Globus pallidus (tissue), 1 donor: ENCODE measurements at places on chromosomes 5 and 9.

- peak; percentile 62 for DNase-seq
Measured at GRCh38 chr5:143402553-143403333, 743 bp downstream of the NR3C1 start.

DNA sequence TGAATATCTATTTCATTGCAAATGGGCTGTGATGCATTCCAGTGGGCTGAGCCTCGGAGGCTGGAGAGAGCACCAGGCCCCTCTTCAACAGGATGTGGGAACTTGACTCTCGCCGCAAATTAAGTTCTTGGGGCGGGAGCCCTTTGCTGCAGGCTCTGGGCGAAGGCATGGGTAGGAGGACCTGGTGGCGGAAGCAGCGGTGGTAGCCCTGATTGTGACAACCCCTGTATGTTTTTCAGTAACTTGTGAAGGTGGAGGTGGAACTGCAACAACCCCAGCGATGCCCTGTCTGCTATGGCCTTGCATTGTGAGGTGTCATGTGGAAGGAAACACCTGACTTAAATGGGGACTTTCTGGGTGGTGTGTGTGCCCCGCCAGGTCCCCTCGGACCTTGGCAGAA lies 9.4 kb downstream of the FYB1 start:
- no peak for DNase-seq

DNA sequence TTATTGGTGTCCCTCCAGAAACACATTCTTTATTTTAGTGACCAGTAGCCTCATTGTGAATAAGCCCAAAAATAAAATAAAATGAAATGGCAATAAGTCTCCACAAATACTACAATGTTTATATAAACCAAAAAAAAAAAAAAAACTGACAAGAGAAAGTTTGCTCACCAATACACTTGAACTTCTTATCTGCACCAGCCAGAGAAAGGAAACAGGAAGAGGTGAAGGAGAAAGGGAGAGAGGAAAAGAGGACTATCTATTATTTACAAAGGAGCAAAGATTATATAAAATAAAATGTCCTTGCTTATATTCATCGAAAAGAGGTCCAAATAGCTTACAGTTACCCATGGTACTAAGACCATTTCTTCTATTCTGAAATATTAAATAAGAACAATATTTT lies 176.4 kb upstream of the CCNG1 start:
- no peak for DNase-seq

DNA sequence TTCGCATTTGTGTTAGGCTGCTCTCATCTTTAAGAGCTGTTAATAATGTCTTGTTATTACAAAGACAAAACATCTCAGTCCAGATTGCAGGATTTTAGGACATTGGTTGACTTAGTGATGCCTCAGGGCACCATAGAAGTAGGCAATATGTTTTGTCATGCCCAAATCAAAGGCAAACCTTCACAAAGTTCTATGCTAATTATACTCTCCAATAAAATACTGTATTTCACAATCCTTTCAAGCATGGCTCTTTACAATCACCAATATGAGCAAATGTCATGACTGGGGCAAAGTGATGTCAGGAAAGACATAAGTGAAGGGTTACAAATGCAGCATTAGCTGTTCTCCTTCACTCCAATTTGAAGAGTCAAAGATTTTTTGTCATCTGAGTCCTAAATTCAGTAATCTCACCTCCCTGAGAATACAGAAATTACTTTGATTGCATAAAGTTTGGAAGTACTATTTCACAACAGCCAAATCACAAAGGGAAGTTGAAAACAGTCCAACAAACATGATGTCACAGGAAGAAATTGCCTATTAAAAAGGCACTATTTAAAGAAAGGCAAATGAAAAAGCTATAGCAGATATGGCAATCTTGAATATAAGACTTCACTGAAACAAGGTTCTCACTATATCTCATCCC lies 303.2 kb downstream of the PRR16 start:
- no peak for DNase-seq

DNA sequence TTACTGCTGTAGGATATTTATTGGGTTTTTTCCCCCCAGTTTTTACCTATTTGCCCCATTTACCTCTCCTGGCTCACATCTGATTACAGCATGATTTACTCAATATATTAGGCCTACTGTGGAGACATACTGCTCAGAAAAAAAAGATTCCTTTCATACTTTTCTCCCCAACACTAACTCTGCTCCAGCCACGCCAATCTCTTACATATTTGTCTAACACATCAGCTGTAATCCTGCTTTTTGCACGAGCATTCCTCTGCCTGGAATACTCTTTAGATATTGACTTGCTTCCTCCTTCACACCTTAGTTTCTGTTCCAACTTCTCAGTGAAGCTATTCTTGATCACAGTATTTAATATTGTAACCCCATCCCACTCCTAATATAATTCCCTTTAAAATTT lies 158.1 kb upstream of the VCAN start:
- no peak for DNase-seq

DNA sequence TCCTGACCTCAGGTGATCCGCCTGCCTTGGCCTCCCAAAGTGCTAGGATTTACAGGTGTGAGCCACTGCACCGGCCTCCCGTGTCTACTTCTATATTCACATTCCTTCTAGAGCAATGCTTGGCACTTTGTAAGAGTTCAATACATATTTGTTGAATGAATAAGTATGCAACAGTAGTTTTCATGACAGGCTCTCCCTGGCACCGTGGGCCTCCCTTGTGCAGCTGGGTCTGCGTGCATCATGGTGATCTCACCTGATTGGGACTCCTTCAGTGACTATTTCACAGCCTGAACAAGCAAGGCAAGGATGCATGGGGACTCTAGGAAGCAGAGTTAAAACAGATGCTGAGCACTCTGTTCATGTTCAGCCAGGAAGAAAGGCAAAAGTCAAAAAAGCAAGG lies 6.8 kb upstream of the ZBTB34 start:
- DNase-seq, result no peak

DNA sequence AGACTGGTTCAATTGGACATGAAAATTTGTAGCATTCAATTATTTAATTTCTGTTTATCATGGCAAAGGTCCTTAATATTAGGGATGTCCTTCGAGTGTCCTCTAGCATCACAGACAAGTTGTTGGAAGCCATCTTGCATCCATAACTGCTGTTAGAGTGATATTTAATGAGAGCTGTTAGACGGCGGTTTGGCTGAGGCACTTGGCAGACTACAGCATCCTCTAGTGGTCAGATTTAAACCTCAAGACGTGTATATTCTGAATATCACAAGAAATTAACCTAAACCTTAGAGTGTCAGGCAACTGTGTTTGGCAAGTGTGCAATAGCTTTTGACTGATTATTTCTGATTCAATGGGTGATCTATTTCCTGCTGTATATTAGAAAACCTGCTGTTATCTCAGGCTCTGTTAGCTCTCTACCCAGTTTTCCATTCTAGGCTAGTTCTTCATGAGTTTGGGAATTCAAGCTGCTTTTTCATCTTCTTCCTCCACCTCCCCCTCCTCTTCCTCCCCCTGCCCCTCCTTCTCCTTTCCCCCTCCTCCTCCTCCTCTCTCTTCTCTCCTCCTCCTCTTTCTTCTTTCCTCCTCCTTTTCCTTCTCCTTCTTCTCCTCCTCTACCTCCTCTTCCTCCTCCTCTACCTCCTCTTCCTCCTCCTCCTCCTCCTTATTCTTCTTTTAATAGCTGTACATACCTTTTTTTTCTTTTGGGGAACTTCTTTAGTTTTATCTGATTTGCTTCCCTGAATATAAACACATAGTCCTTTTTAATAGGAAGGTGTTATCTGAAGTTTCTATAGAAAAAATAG lies 8.6 kb downstream of the SPINK1 start:
- DNase-seq, result peak; percentile 79

DNA sequence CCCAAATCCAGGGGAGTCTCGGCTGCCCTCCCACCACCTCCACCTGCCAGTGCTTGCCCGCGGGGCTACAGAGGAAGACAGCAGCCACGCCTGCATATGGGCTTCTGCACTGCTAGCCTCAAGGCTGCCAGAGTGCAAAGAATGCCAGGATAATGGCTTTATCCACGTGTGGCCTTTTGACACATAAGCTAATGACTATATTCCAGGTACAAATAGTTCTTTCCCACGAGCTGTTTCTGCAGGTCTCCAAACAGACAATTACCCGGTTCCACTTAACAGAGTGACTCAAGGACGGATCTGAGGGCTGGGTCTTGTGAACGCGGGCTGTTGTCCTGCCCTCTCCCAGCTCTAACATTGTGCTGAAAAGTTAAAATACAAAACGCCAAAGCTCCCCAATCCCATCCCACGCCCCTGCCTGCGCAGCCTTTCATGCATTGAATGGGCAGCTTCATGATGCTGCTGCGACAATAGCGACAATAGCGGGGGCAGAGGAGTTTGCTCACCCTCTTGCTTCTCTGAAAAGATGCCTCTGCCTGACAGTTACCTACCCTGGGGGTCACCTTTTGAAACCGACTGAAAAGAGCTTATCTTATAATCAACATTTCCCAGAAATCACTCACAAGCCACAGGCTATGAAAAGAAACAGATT lies 39.1 kb upstream of the MSH3 start:
- DNase-seq, result peak; percentile 7

GRCh38 chr9:88106492-88106891 lies 31.8 kb downstream of the SPATA31C2 start:
- no peak for DNase-seq

GRCh38 chr9:72681283-72681630 lies 159.8 kb downstream of the TMC1 start:
- peak; percentile 51 for DNase-seq

DNA sequence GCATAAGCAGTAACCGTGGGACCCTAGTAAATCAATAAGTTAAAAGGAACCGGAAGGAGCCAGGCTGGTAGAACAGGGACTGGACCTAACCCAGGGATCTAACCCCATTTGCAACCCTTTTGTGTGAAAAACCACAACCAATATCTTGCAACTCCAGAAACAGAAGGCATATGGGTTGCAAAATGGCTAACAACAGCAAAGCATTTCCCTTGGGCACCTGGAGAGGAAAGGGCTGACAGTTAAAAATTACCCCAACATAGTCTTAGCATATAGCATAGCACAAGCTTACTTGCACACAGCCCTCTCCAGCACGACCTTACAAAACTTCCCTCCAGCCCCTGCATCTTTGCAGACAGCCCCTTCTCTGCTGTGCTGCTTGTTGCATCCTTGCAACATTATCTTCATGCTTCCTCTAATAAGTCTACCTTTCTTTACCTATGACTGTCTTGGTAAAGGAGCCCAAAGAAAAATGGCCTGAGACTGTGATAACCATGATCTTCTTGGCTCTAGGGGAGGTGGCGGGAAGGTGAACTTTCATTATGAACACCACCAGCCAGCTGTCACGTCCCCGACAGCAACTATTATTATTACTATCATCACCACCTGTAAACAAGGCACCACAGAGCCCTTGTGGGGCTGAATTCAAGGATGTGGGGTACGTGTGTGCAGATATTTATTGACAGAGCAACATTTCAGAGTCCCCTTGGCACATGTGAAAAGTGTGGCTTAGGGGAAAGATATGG lies 49.8 kb downstream of the PRRC1 start:
- DNase-seq, result no peak

DNA sequence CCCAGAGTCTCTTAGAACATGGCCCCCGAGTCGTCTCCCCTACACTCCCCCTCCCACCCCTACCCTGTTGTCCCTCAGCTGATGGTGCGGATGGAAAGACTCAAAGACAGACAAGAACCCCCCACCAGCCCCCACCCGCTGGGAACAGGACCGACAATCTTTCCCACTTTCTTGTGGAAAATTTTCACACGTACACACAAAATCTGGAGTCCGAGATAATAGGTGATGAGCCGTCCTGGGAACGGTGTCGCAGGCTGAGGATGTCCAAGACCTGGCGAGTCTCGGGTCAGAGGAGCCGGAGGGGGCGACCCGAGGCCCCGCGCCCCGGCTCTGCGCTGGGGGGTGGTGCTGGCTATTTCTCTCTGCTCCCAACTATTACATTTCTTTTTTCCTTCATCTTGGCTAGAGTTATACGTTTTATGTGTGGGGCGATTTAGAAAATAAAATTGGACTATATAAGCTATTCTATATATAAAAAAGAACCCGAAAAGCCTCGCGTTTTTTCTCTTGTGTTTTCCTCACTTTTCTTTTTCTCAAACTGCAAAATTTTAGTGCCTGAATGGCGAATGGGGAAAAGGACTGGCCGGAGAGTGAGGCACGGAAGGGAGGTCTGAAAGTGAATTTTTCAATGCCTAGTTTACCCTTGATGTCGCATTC lies 188.8 kb downstream of the MEF2C start:
- no peak for DNase-seq

- DNase-seq, result no peak
Measured at GRCh38 chr9:94974154-94974879, 247.8 kb downstream of the AOPEP start.

DNA sequence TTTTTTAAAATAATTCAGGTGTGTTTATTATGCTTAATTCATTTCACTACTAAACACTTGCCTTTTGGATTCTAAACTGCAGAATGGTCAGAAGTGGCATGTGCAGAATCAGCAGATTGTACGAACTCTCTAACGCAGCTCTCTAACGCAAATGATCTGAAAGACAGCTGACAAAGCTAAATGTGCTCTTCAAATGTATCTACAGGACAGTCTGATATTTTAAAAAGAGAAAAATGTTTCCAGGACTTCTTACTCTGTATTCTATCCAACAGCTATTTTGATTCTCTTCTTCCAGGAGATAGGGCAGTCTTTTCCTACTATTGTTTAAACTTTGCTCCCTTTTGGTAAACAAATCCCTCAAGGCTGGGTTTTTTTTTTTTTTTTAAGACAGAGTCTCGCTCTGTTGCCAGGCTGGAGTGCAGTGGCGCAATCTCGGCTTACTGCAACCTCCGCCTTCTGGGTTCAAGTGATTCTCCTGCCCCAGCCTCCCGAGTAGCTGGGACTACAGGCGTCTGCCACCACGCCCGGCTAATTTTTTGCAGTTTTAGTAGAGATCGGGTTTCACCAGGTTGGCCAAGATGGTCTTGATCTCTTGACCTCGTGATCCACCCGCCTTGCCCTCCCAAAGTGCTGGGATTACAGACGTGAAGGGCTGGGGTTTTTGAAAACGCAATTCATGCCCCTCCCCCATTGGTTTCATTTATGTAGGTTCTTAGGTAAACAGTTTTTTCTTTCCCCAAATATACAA lies 1.2 kb downstream of the NMRK1 start:
- no peak for DNase-seq

GRCh38 chr5:112125903-112126302 lies 293.2 kb downstream of the EPB41L4A start:
- no peak for DNase-seq

DNA sequence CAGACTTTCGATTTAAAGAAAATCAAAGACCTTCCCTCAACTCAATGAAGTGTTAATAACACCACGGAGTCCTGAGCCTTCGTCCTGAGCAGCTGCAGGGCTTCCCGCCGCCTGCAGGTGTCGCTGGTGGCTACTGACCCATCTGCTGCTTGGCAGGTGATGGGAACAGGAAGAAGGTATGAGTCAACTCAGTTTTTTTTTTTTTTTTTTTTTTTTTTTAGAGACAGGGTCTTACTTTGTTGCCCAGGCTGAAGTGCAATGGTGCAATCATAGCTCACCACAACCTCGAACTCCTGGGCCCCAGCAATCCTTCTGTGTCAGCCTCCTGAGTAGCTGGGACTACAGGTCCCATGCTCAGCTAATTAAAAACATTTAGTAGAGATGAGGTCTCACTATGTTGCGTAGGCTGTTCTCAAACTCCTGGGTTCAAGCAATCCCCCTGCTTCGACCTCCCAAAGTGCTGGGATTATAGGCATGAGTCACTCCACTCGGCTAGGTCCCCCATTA lies 185.7 kb upstream of the IL12B start:
- DNase-seq, result no peak

GRCh38 chr9:137809040-137809576 lies 68.5 kb upstream of the CACNA1B start:
- DNase-seq, result no peak
